Renal pelvis (tissue), 12 donors: ENCODE measurements at places on chromosomes 13 and 19.
A peak's percentile ranks its signal among the peaks of the same experiment; 100 is the strongest.

GRCh38 chr13:101648766-101649487 is 196.5 kb downstream of the ITGBL1 start:
- no peak for DNase-seq

- no peak for DNase-seq
These were observed 2.7 kb downstream of the B3GNT3 start for GRCh38 chr19:17797424-17798201.

- DNase-seq: no peak
These were observed 13.3 kb upstream of the LEUTX start for GRCh38 chr19:39765091-39766076.

- DNase-seq: no peak
These were observed 8.1 kb downstream of the SULT2B1 start for GRCh38 chr19:48560095-48560530.

- peak; percentile 86 for DNase-seq
These were observed 7.1 kb downstream of the ARID3A start for GRCh38 chr19:932648-933552.

- no peak for DNase-seq
These were observed 225.8 kb upstream of the IRS2 start for GRCh38 chr13:110012102-110012739.

DNA sequence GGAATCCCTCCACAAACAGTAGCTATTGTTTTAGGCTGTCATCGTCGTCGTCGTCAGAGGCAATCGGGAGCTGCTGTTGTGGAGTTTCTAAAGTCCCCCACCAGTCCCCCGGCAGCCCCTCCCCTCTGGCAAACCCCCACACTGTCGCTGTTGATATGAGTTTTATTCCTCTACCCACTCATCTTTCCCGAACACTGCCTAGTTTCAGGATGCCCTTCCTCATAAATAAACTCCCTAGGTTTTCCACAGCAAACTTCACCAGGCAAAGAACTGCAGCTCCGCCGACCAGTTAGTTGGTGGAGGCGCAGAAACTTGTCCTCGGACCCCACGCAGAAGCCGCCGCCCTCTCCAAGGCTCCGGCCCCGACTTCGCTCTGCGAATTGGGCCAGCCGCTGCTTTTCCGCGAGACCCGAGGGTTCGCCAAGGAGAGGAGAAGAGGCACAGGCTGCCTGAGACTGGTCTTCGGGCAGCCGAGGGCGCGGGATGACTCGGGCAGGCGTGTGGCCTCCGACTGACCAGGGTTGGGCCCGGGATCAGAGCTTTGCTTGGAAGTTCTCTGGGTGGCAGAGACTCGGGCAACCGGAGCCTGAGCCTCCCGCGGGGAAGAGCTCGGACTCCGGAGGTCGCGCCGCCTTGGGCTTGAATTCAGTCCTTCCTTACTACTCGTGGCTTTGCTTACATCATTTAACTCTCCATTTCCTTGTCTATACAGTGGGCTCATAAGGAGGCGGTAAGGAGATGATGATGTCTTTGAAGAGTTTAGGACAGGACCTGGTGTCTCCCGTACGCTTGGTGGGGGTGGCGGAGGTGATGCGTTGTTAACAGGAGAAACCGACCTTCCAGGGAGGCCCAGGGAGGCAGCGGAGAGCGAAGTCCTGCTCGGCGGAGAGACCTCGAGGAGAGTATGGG is 7.9 kb downstream of the PDX1 start:
- no peak for DNase-seq

GRCh38 chr13:112200200-112200599 is 133.3 kb downstream of the SOX1 start:
- no peak for DNase-seq

- no peak for DNase-seq
These were observed 39.2 kb downstream of the GATAD2A start for GRCh38 chr19:19444681-19445155.

- no peak for DNase-seq
These were observed 1.3 kb upstream of the CEACAM20 start for GRCh38 chr19:44530777-44531176.

DNA sequence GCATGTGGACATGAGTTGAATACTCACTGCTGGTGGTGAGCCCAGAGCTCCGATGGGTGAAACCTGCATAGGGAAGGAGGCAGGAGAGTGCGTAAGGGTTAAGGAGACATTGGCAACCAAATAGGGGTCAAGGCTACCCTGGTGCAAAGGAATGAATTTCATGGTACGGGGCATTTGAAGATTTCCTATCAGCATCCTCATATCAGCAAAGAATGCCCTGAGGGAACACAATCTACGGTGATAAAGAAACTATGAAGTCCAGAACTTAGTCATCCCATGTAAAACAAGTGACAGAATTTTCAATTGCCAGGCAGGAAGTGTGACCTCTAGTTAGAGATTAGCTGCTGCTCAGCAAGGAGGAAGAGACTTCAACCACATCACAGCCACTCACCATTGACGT is 64.9 kb downstream of the MBD3L1 start:
- no peak for DNase-seq

DNA sequence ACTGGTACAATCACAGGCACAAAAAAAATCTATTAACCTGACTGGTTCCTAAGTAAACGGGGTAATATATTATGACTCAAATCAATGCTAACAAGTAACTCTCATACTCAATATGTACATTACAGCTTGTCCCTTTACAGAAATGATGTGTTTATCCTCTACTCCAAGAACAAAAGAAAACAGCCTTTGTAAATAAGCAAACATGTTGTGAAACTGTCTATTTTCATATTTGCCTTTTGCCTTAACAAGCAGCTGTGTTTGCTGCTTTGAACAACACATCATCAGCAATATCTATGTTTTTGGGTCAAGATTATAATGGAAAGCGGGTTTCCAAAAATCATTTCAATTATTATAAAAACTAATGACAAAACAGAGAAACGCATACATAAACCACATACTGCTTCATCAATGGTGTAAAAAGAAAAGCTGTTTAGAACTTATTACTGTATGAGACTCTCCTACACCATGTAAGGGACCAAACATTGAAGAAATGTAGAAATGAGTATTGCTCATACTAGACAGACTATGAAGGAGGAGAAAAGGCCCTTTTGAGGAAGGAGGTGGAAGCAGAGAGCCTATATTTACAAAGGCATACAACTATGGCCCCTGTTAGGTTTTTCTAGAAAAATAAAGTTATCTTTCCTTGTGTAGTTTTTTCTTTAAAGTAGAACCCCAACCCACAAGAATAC is 14.8 kb downstream of the TBC1D4 start:
- DNase-seq: no peak

GRCh38 chr19:39207293-39207836 is 3.3 kb upstream of the SYCN start:
- DNase-seq: no peak

DNA sequence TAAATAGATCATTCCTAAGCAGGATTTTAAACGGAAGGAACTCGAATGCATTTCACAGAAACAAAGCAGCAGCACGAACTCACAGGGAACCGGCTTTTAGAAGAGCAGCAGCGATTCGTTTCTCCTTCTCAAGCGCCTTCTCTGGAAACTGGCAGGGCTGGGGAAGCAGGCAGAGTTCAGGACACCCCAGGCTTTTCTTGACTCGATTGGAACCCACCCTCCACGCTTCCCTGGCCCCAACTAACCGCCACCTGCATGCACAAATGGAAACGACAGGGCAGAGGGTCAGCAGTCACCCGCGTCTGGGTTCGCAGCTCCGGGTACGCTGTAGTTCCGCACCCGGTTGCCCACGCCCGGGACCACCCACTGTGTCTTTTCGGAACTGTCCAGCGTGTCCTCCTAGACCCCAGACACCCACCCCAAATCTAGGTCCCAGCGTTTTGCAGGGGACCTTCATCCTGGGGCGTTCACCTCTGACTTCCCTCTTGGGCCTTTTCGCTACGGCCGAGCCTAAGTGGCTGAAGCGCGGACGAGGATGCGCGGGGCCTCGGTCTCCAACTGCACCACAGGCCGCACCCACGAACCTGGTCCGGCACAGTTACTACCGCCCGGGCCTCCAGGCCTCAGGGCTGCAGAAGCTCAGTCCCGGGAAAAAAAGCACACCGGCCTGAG is 500 bp downstream of the ZFP30 start:
- peak; percentile 41 for DNase-seq

GRCh38 chr13:74219566-74219965 is 85.4 kb upstream of the KLF12 start:
- no peak for DNase-seq

- DNase-seq: no peak
These were observed 126.6 kb upstream of the MCF2L start for GRCh38 chr13:112842343-112842856.

- no peak for DNase-seq
These were observed 133.5 kb downstream of the UQCRFS1 start for GRCh38 chr19:29079356-29080032.

DNA sequence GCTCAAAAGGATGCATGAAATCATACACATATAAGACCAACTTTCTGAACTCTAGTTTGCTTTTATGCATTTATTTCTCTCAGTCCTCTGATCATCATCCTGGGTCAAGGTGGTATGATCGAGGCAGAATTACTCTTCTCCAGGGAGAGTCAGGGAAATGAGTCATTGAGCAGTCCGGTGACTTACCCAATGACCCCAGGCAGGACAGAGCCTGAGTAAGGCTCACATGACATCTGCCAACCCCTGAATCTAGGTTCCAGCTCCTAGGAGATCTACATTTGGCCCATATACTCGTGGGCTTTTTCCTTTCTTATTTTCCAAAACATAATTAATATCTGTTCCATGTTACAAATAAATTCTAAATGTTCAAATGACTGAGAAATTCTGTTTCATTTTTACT is 502.3 kb downstream of the FOXO1 start:
- DNase-seq: no peak

DNA sequence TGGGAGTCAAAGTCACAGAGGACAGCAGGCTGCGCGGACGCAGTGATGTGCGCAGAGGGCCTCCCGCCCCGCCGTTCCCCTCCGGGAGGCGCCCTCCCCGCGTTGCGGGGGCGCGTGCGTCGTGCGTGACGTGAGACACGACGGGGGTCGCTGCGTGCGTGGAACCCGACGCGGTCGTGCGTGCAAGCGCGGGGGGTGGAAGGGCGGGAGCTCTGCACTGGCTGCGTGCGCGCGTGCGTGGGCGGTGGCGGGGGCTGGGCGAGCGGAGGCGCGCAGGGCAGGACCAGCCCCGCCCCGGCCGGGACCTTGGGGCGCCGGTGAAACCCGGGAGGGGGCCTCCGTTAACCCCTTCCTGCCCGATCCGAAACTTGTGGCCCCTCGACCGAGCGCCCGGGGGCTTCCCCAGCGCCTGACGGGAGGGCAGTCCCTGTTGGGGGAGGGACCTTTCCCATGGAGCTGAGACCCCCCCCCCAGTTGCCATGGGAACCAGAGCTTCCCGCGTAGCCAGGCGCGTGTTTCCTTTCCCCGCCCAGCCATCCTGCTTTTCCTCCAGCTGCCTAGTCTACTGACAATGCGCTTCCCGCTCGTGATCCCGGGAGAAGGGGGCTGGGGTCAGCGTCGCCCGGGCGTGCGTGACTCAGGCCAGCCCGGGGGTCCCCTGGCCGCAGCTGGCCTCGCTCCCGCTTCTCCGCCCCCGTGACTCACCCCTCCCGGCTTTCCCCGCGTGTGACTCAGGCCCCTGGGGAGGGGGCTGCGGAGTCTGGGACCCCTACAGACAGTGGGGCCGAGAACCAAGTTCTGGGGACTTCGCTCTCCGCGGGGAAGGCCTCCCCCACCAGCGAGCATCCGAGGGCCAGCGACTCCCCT is 7.3 kb upstream of the HOOK2 start:
- DNase-seq: no peak

- DNase-seq: peak; percentile 93
These were observed 1.6 kb downstream of the SIX5 start for GRCh38 chr19:45767410-45767880.

DNA sequence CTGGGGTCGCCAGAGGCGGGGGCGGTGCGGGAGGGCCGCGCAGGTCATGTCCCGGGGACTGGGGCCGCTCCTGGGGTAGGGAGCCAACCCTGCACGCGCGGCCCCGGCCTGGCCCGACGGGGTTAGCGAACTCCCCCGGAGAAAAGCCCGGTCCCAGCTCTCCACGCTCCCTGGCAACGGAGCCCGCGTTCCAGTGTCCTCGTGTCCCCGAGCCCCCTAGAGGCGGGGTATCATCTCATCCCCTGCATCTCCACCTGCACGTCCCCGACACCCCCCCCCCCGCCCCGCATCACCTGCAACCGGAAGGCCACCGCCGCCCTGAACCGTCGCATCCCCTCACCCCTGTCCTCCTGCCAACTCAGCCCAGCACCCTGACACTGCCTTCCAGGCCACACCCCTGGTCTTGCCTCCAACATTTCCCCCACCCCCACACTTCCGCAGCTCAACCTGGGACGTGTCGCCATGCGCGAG is 2.7 kb downstream of the WDR88 start:
- no peak for DNase-seq

DNA sequence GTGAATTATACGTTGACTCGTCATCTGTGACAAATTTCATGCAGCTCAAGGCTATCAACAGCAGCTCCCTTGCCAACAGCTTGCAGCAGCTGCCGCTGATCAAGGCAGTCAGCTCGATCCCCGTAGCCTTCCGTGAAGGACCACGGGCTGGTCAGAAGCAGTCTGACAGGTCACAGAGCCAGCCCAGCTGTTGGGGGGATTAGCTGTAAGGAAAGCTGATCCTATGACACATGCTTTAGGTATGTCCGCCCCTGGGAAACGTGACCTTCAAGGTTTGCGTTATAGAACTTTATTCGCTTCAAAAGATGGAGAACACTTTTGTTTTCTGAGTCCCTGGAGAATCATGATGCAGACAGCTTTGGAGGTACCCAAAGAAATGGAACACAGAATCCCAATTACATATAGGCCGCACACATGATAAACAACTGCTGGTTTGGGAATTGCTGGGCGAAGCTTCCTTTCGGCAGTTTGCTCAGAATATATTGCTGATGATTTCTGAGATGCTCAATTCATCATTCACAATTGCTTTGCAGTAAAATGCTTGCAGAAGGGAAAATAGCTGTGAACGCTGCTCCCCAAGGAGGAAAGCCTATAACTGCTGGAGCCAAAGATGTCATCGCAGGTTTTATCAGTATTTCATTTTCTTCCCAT is 62.6 kb upstream of the USP29 start:
- DNase-seq: peak; percentile 94

GRCh38 chr13:45055902-45056648 is 64.2 kb upstream of the GTF2F2 start:
- DNase-seq: no peak

GRCh38 chr13:112171570-112171965 is 104.6 kb downstream of the SOX1 start:
- DNase-seq: no peak

- DNase-seq: no peak
These were observed 1.1 kb downstream of the ZBTB45 start for GRCh38 chr19:58518256-58519086.

- DNase-seq: no peak
These were observed 7.5 kb upstream of the ZNF350 start for GRCh38 chr19:51994048-51994644.
